ENCODE measurements at places on chromosomes 5 and 9. TPM values are rescaled to one million over a fixed set of nuclear protein-coding genes. Genes with fewer than 3 reads are reported as not detected.

- DNase-seq, result no peak
These were observed 98.7 kb downstream of the EPB41L4A start for GRCh38 chr5:112320408-112320807.

DNA sequence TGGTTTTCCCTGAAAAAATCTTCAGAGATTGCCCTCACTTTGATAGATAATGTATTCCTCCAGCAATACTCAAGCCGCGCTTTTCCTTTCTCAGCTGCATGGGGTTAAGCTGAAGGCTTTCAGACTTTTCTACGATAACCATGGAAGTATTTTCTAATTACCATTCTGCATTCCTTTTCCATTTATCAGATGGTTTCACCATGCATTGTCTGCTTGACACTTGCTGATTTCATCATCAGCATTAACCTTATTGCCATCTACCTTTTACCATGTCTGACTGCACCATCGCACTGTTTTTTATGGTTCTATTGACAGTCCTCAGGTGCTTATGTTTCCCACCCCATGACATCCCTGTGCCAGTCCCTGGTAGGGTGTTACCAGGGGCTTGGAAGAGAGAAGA is 91.6 kb downstream of the DMAC1 start:
- no peak for DNase-seq

GRCh38 chr5:169404223-169404622 is 103.3 kb upstream of the SLIT3 start:
- DNase-seq, result no peak

GRCh38 chr5:82858151-82859025 is 218.8 kb downstream of the TMEM167A start:
- no peak for DNase-seq

GRCh38 chr5:530001-530955 is 6.0 kb upstream of the SLC9A3 start:
- peak; percentile 61 for DNase-seq

DNA sequence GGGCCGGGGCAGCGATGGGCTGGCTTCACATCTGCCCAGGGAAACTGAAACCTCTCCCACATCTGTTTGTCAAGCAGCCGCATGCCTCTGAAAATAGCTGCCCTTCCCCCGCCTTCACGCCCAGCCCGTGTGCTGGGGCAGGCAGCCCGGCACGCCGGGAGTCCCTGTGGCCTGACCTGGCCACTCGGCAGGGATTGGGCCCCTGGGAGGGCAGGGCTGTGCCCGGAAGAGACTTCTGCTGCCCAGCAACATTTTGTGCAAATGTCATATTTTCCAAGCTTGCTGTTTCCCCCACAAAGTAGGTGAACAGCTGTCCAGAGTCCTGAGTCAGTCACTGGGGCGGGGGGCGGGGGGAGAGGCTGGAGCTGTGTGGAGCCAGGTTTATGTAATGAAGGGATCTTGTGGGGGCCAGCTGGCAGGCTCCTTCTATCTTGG is 8.2 kb downstream of the COL27A1 start:
- peak; percentile 75 for DNase-seq

DNA sequence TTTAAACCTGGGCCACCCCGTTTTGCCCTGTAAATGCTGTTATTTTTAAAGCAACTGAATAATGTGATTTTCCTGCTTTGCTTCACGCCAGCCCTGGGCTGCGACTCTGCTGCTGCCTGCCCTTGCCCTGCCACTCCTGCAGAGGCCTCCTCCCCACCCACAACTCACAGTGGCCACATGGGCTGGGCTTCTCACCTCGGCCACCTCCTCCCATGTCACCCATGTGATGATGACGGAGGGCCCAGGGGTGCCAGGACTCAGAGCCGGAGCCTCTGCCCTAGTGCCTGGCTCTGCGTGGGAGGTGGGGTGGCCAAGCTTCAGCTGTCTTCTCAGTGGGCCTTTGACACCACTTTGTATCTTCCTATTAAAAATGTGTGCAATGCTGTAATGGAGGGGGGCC is 48.1 kb upstream of the NKD2 start:
- peak; percentile 63 for DNase-seq

GRCh38 chr9:114655689-114656088 is 1.9 kb downstream of the TEX53 start:
- DNase-seq, result no peak

GRCh38 chr5:166906991-166907713 is 1384.3 kb upstream of the WWC1 start:
- no peak for DNase-seq

DNA sequence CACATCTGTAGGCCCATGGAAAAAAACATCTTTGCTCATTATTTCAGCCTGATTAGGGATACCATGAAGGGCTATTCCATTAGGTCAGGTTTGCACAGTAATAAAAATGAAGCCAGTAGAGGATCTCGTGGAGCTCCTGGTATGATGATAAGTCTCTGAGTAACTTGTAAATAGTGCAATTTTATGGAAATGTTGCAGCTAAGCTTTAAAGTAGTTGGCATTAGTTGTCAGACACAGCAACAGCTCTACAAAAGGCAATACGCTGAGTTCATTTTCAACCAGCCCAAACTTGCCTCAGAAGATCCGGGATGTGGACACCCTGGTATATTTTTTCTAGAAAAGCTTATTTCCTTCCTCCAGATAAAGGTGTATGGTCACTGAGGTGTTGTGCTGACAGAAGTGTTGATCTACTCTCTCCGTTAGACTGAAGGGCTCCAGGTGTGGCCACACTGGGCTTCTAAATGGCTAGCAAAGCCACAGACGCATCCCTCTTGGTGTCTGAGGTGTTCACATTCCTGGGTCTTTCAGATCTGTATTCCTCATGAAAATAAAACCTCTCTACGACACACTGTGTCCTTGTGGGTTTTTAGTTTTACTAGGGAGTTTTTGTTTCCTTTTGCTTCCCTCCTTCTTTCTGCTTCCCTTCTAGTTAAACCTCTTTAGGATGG is 141.6 kb downstream of the GHR start:
- DNase-seq, result no peak

GRCh38 chr5:83470526-83471404 is 779 bp upstream of the VCAN start:
- no peak for DNase-seq

DNA sequence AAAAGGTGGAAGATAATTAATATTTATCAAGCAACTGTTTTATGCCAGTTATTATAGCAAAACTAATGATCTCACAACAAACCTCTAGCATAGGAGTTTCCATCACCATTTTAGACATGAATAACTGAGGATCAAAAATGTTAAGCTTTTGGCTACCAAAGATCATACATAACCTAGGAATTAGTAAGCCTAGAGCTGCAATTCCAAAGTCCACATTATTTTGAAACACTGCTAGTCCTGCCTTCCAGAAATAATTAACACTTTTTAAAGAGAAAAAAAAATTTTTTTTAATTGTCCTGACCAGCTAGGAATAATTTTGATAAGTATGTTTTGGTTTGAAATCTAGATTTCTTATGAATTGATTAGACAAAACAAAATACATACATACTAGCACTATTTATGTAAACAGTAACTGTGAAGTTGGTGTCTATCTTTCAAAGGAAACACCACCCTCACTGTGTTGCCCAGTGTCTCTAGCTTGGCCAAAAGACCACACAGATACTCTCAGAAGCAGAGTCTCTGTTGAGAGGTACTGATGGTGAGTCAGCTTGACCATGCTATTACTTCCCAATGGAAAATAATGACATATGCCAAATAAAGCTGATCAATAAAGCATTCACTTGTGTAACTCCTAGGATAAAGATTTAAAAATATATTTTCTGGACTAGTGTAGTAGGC is 422.4 kb downstream of the CCDC171 start:
- no peak for DNase-seq

Gene FAM221B
- total RNA-seq, result not detected

Gene GRAMD2B
- 17.0 TPM for total RNA-seq

Gene ZDHHC21
- 20.7 TPM for total RNA-seq

Gene SHOC1
- total RNA-seq, result not detected

Gene CCL27
- total RNA-seq, result not detected

Gene ADRB2
- total RNA-seq, result 28.0 TPM
